ENCODE measurements at places on chromosomes 1 and 21. TPM values are rescaled to one million over a fixed set of nuclear protein-coding genes. Genes with fewer than 3 reads are reported as not detected.
A peak's percentile ranks its signal among the peaks of the same experiment; 100 is the strongest.

The CRP gene
- not detected for polyA plus RNA-seq

The CFAP74 gene
- not detected for polyA plus RNA-seq

- DNase-seq, result no peak
Observed at GRCh38 chr1:109917051-109917767, 6.6 kb downstream of the CSF1 start.

The CYP2J2 gene
- 1.2 TPM for polyA plus RNA-seq

- DNase-seq, result peak; percentile 19
Observed at GRCh38 chr1:48227165-48228013, 4.9 kb downstream of the SLC5A9 start.

- DNase-seq, result no peak
Observed at GRCh38 chr1:39944410-39945112, 10.4 kb upstream of the MFSD2A start.

- no peak for DNase-seq
Observed at GRCh38 chr1:117070124-117070523, 10.0 kb downstream of the TTF2 start.

GRCh38 chr1:93708734-93709481 is 27.3 kb upstream of the BCAR3 start:
- no peak for DNase-seq

- DNase-seq, result no peak
Observed at GRCh38 chr1:50603274-50604271, 180.3 kb upstream of the DMRTA2 start.

DNA sequence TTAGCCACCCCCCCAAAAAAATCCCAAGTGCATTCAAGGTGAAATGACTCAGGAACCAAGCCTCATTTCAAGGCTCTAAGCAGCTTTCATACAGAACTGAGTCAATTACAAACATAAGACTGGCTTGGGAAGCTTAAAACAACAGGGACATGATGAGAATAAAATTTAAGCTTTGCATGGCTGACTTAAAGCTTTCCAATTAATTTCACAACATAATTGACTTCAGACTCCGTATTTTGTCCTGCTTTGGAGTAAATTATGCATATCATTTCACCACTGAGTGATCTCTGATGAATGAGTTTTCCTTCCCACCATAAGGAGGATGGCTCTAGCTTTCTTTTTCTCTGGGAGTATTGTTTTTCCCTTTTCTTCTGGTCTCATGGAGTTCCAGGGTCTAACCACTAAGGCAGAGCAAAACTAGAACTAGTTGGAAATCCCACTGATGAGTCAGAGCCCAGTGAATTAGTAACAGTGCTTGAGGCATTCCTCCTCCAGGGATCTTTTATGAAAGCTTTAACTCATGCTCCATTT is 72.8 kb downstream of the XCL2 start:
- no peak for DNase-seq

The ZNF648 gene
- polyA plus RNA-seq, result not detected

The UTS2 gene
- not detected for polyA plus RNA-seq

- DNase-seq, result no peak
Observed at GRCh38 chr1:245246433-245246832, 91.6 kb downstream of the KIF26B start.

GRCh38 chr1:213166852-213167251 is 115.8 kb downstream of the RPS6KC1 start:
- no peak for DNase-seq

- no peak for DNase-seq
Observed at GRCh38 chr1:33692206-33693188, 171.4 kb upstream of the HMGB4 start.

The HSD3B1 gene
- not detected for polyA plus RNA-seq

The ITLN2 gene
- not detected for polyA plus RNA-seq

DNA sequence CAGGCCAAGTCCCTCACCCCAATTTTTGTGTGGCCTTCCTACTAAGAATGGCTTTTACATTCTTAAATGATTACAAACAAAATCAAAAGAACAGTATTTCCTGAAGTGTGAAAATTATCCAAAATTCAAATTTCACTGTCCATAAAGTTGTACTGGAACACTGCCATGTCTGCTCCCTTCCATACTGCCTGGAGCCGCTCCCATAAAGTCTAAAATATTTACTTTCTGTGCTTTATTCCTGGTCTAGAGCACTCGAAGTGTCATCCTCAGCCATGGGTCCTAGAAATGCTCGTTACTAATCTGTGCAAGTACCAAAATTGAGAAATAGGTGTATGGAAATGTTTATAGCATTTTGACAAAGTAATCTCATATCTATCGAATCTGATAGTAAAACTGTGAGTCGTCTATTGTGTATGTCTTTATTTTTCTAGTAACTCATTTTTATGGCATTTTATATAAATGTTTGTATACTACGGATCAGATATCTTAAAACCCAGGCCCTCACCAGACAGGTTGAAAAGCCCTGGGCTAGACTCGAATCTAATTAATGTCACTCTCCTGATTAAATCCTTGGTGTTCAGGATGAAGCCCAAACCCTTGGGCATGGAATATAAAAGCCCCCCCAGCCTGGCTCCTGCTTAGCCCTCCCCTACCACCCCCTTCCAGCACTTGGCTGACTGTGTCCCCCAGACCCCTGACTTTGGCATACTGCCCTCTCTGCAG is 4.9 kb downstream of the LBR start:
- DNase-seq, result no peak

GRCh38 chr1:196070940-196071339 is 537.3 kb downstream of the KCNT2 start:
- no peak for DNase-seq

The ROR1 gene
- polyA plus RNA-seq, result 1.4 TPM

The CACNA1S gene
- not detected for polyA plus RNA-seq

DNA sequence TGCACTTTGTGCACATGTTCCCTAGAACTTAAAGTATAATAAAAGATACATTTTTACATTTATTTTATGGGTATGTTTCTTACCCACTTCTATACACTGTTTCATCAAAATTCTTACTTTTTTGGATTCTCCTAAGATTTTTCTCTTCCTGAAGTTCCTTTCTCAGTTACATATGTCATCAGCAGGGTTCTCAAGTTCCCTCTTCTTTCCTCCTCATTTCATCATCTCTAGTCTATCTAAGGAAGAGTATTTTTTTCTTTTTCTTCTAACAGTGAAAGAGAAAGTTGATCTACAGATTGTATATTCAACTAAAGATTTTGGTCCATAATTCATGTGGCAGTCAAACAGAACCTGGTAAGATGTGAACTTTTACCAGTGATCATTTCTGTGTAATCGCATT is 41.2 kb upstream of the CYYR1 start:
- no peak for DNase-seq

DNA sequence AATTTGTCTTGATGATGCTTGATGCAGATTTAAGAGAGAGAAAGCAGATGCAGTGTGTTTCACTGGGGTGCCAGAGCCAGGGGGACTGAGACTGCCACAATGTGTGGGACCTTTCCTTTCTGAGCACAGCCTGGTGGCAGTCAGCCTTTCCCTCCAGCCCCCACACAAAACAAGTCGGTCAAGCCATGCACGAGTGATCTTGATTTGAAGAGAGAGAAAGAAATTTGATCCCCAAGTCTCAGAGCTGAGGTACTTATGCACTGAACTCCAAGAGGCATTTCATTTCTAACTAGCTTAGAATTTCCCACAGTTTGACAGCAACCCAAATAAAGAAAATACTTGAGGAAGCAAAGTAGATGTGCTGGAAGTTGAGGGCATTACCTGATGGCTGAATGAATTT is 193.8 kb downstream of the ST6GALNAC3 start:
- no peak for DNase-seq

GRCh38 chr1:244291236-244292201 is 160.2 kb downstream of the ADSS2 start:
- no peak for DNase-seq

The C1orf167 gene
- not detected for polyA plus RNA-seq

DNA sequence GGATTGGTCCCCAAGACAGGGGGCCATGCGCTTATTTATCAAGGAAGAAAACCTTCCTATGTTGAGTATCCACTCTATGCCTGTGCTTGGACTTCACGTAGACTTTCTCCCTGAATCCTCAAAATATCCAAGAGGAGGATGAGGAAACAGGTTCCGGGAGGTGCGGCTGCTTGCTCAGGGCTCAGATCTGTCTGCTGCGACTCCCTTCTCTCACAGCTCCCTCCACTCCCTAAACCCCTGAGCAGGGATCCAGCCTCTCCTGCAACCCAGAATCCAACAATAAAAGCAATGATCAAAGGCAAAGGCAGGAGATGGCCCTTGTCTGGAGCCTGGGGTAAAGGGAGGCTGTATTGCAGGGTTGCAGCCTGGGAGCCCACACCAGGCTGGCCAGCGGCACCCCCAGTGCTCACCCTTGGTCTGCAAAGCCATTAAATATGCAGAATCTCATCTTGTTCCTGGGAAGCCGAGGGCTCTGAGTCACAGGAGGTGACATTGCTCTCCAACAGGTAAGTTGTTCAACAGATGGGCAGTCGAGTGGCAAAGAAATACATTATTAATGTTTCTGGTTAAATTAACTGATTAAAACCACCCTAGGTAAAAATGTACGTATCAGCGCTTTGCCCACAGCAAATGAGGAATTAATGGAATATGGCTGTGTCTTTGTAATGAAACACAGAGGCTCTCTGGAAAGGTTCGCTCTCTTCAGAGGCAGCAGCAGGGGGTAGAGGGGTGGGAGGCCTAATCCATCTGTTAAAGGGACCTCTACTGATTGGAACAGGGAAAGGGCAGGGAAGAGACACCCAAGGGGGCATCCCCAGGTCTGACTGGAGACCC is 111.5 kb downstream of the GRIK3 start:
- DNase-seq, result no peak

The TAS1R1 gene
- polyA plus RNA-seq, result 0.22 TPM

The C1orf52 gene
- polyA plus RNA-seq, result 33.6 TPM

DNA sequence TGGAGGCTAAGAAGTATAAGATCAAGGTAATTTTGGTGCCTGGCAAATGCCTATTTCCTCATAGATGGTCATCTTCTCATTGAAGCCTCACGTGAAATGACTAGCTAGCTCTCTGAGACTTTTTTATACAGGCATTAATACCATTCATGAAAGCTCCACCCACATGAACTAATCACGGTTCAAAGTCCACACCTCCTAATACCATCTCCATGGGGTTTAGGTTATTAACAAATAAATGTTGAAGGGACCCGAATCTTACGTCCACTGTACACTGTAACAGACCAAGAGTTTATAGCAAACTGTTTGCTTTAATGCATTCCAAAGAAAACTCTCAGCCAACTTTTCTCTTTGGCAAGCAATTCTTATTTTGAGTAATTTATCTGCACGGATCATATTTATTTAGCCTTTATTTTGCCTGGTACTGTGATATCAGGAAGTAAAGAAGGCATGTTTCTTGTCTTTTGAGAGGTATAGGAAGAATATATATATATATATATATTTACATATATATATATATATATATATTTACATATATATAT is 296.1 kb upstream of the LRRC7 start:
- DNase-seq, result no peak

The LCE6A gene
- polyA plus RNA-seq, result not detected

The OR2L3 gene
- 0.12 TPM for polyA plus RNA-seq

The ADAMTS4 gene
- not detected for polyA plus RNA-seq

DNA sequence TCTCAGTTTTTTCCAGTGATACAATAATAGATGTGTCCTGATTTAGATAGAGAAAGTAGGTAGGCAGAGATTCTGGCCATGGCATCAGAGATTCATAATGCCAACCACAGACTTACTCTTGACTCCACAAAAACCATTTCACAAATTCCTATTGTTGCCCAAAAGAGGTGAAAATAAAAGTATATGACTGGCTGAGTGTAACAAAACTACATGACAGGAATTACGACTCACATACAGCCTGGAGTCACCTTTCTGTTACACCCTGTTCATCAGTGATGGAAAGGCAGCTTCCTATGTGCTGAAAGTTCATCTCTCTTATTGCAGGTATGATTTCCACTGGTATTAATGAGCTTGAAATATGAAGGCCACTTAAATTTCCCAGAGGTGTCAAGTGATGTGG is 72.3 kb downstream of the MPZL1 start:
- DNase-seq, result no peak

- DNase-seq, result no peak
Observed at GRCh38 chr1:173329726-173330125, 122.6 kb upstream of the TNFSF4 start.

DNA sequence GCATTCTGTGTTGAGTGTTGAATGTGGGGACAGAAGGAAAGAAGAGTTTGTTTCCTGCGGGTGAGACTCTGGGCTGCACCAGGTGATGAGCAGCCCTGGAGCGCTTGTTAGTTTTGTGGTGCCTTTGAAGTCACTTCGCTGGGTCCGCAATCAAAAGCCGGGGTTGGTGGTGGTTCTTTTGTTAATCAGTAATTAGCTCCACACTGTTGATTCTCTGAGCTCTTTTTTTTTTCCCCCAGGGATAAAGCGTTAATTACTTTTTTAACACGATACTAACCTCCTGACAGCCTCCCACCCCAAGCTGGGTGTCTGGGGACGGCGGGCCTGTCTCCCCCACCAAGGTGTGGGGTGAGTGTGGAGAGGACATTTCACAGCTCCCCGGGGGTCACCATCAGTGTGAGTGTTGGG is 56.6 kb downstream of the AGPAT3 start:
- DNase-seq, result no peak

GRCh38 chr1:93178418-93178817 is 1.8 kb downstream of the TMED5 start:
- no peak for DNase-seq

- no peak for DNase-seq
Observed at GRCh38 chr1:85798419-85798818, 90.2 kb upstream of the ZNHIT6 start.

DNA sequence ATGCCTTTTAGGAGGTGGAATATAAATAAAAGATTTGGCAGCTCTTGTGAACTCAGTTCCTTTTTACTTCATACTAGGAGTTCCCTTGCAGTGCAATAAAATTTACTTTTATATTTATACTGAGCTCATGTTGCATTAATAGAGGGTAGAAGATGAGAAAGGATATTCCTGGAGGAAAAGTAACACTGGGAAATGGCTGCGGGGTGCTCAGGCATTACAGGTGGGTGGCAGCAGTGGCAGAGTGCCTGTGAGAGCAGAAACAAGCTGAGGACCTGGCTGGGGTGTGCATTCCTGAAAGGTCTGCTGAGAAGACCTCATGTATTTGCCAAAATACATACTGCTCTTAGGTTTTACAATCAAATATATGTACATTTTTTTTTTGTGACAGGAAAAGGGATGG is 126.9 kb downstream of the COQ8A start:
- DNase-seq, result no peak

- DNase-seq, result no peak
Observed at GRCh38 chr1:200921571-200922110, 26.9 kb downstream of the INAVA start.

GRCh38 chr1:6965083-6965934 is 180.1 kb downstream of the CAMTA1 start:
- DNase-seq, result no peak

- no peak for DNase-seq
Observed at GRCh38 chr1:204025917-204026707, 46.8 kb upstream of the SOX13 start.

The PSMA5 gene
- polyA plus RNA-seq, result 57.3 TPM

DNA sequence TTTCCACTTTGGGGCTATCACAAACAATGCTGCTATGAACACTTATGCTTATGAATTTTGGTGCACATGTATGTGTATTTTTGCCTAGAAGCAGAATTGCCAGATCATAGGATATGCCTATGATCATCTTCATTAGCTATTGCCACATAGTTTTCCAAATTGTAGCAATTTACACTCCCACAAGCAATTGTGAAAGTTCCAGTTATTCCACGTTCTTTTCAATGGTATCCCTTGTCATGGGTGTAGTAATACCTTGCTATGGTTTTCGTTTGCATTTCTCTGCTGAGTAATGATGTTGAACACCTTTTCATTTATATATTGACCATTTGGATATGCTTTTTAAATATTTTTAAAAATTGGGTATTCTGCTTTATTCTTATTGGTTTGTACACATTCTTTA is 82.6 kb downstream of the MTR start:
- no peak for DNase-seq

Measured in naive B cell (primary cell).